ENCODE measurements at places on chromosomes 1 and 21. TPM values are rescaled to one million over a fixed set of nuclear protein-coding genes. Genes with fewer than 3 reads are reported as not detected.

DNA sequence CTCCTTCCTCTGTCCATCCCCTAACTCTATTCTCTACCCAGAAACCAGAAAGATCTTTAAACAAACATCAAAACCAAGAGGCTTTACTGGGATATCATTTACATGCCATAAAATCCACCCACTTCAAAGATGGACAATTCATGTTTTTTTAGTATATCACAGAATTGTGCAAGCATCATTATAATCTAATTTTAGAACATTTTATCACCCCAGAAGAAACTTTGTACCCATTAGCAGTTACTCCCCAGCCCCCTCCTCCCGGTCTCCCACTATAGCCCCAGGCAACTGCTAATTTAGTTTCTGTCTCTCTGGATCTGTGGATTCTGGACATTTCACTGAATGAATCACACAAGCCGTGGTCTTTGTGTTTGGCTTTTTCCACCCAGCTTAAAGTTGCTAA is 4.8 kb upstream of the SELENON start:
- no peaks in the 10 kb centered on the region for H3K36me3 ChIP-seq
- H3K4me3 ChIP-seq: no peak overlapping the region
- no peaks in the 10 kb centered on the region for H3K4me1 ChIP-seq
- DNase-seq: no peak
- no peaks in the 10 kb centered on the region for H3K27me3 ChIP-seq

DNA sequence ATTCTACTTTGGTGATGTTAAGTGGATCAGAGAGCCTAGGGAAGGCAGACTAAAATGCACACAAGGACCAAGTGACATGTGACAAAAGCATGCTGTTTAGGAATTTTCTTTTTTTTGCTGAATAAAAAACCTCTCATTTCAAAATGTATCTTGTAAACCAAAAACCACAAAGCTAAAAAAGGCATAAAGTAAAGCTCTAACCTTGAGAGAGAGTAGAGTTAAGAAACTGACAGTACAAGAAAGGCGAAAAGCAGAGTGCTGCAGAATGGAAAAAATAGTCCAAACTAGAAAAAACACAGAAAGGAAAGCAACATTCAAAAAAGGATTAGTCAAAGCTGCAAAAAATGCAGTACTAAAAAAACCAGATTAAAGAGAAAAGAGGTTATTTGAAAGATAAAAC is 76.5 kb downstream of the EPS15 start:
- peak overlapping the region; percentile 35 for H3K27ac ChIP-seq
- H3K4me1 ChIP-seq: peaks cover 44% of the 10 kb centered on the region
- 0 out of 2 replicates have a peak, but pooled peaks cover 1% of the 10 kb centered on the region for H3K36me3 ChIP-seq
- DNase-seq: no peak
- H3K4me3 ChIP-seq: no peak overlapping the region
- no peaks in the 10 kb centered on the region for H3K27me3 ChIP-seq

DNA sequence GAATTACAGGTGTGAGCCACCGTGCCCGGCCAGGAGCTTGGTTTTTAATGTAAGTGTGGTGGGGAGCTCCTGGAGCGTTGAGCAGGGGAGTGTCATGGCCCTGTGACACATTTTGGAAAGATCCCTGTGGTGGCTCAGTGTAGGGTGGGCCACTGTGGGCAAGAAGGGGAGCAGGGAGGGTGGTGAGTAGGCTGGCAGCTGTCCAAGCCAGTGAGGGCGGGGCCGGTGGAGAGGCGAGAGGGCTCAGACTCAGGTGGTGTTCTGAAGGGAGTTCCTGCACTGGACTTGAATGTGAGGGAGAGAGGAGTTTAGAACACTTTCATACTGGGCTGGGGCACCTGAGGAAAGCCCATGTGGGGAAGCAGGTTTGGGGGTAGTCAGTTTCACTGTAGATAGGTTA is 3.1 kb upstream of the EVA1B start:
- peaks cover 14% of the 10 kb centered on the region for H3K4me1 ChIP-seq
- H3K27ac ChIP-seq: no peak overlapping the region
- DNase-seq: no peak
- no peak overlapping the region for H3K4me3 ChIP-seq

GRCh38 chr1:111232134-111232533 is 4.6 kb downstream of the CHI3L2 start:
- H3K36me3 ChIP-seq: no peaks in the 10 kb centered on the region
- H3K27me3 ChIP-seq: no peaks in the 10 kb centered on the region
- H3K27ac ChIP-seq: no peak overlapping the region
- peaks cover 18% of the 10 kb centered on the region for H3K4me1 ChIP-seq
- peak overlapping the region; percentile 57 for H3K4me3 ChIP-seq

Gene SPATA21
- 0.05 TPM for total RNA-seq
